Putamen (tissue), 1 donor: ENCODE measurements at places on chromosomes 5 and 9.

DNA sequence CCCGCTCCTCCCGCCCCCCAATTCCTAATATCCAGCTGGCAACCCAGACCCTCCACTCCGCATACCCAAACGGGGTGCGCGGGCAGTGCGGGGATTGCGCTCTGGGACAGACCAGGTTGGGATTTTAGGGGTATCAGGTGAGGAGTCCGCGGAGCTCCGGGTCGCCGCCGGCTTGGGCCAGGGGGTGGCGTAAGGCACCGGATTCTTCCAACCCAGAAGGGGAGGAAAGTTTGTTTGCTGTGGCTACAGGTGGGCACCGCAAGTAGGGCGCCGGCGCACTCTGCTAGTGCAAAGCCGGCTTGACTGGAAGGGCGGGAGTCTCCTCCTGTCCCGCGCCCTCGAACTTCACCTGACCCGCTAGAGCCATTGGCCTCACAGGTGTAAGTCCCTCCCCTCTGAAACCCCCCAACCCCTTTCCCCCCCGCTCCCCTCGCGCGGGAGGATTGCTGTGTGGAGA is 709 bp downstream of the IQGAP2 start:
- DNase-seq = no peak

DNA sequence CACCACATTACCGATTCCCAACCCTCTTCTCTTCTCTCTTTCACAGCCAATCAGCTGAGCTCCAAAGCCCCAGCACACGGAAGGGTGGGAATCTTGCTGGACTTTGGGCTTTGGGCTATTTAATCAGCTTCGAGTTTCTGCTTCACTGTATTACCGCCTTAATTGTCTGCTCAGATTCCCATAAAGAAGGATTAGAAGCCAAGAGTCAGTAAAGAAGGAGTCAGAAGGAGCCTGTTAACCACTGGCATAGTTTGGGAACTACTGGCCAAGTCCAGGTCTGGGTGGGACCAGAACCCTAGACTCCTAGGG is 4.4 kb downstream of the SPRY4 start:
- DNase-seq = no peak

GRCh38 chr5:150847334-150847695 is 994 bp downstream of the IRGM start:
- DNase-seq = no peak

- DNase-seq = no peak
Observed at GRCh38 chr5:78339617-78340436, 20.6 kb upstream of the SCAMP1 start.

DNA sequence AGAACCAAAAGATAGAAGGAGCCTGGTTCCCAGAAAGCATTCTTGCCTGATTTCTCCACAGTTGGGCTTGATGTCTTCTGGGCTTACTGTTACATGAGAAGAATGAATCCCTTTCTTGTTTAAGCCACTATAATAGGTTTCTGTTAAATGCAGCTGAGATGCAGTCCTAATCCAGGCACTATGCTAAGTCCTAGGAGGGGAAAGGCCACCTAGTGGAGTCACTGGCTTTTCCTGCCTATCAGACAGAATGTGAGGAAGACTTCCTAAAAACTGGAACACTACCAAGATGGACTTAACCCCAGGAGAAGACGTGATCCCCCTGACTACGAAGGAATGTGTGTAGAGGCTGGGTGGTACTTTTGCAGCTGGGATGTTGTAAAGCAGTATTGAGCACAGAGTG is 34.3 kb upstream of the FSD1L start:
- DNase-seq = peak; percentile 36

GRCh38 chr9:82903503-82903902 is 159.4 kb downstream of the RASEF start:
- DNase-seq = no peak

DNA sequence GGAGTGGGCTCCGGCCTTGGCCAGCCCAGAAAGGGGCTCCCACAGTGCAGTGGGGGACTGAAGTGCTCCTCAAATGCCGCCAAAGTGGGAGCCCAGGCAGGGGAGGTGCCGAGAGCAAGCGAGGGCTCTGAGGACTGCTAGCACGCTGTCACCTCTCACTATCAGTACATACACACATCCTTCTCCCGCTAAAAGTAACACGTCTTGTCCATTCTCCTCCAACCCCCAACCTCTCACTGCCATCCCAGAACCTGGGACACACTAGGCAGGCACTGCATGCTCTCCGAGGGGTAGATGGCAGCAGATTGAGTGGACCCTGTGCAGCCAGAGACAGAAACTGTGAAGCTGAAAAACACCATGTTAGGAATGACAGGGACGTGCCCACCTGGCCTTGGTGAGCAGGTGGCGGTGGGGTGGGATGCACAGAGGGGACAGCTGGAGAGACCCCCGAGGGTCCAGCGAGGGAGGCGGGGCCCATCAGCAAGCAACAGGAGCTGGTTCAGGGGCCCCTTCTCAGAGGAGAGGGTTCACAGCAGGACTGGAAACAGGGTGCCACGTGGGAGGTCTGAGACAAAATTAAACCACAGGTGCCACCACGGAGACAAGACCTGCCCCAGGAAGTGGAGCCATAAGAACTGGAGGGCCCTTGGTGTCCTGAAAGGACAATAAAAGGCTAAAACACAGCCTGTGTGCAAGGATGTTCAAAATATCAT is 16.9 kb downstream of the SEMA4D start:
- no peak for DNase-seq

GRCh38 chr5:39447059-39447458 is 22.3 kb upstream of the DAB2 start:
- DNase-seq = no peak

DNA sequence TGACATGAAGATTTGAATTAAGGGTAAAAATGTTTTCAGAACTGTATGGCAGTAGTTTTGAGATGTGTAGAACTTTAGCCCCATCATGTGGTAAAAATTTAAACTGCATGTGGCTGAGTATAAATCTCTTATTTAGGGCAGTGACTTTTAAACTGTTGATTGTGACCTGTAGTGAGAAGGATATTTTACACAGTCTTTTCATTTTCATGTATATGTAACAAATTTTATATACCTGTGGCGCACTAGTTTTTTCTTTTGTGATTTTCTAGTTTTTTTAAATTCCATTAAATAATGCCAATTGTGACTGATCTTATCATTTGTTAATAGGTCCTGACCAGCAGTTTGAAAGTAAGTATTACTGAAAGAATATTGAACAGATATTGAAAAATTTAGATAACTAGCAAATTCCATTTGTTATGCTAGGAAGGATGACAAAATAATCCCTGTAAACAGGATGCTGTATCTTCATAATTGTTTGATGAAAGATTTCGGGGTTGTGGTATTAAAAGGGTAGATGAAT is 47.2 kb downstream of the GPBP1 start:
- DNase-seq = peak; percentile 55

- no peak for DNase-seq
Observed at GRCh38 chr9:112252194-112252593, 77.1 kb upstream of the SUSD1 start.

GRCh38 chr9:88750832-88751360 is 215.9 kb downstream of the NXNL2 start:
- no peak for DNase-seq

DNA sequence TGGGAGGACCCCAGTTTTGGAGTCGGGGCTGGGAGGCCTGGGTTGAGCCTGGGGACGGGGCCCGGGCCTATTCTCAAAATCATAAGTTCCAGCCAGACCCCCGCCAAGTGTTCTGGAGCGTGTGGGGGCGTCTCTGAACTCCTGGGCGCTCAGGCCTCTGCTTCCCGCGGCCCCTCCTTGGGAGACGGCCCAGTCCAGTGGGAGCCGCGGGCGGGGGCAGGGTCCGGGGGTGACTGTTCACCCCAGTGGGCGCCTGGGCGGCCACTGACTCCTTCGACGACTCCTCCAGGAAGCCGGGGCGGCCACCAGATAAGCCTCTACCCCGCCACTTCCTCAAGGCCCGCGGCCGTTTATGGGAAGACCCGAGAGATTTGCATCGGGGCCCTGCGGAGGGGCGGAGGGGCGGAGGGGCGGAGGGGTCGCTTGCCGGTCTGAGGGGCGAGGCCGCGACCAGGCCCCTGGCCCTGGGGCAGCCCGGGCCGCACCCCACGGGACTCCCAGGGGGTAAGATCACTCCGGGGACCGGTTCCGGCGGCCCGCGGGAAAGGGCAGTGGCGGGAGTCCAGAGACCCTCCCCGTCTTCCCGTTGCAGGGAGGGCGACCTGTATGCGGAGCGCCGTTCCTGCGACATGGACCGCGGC is 655 bp downstream of the TOR4A start:
- no peak for DNase-seq

DNA sequence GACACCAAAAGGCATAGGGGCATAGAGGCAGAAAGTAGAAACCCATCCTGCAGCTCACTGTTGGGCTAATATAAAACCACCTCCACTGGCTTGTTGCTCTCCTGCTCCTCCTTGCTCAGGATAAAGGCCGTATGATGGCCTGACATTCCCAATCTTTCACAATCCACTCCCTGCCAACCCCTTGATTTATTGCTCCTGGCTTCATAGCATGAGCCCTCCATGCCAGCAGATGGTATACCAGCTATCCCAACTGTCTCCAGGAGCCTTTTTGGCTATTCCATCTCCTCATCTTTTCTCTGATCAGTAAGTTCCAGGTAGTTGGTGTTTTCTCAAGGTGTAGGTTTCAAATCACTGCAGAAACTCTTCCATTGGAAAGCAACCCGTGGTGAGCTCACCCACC is 128.8 kb downstream of the EGFLAM start:
- no peak for DNase-seq

- peak; percentile 18 for DNase-seq
Observed at GRCh38 chr9:96646081-96646991, 8.8 kb downstream of the PRXL2C start.

- no peak for DNase-seq
Observed at GRCh38 chr5:10632110-10632761, 68.4 kb downstream of the ANKRD33B start.

DNA sequence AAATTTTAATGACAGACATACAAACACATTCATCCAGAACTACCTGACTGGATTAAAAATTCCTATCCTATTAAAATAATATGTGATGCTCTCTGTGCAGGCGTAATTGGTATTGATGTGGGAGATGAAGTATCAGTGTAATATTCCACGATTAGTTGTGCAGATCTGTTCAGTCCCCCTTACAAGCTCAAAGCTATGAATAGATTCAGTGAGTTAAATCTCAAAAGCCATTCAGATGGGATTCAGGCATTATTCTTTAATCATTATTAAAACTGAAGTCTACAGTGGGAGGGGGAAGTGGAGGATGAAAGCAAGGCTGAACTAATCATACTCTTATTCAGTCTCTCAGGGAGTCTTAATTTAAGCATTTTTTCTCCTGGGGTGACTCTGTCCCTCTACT is 855.8 kb downstream of the EFNA5 start:
- peak; percentile 11 for DNase-seq

- no peak for DNase-seq
Observed at GRCh38 chr5:113378081-113378480, 56.7 kb downstream of the TSSK1B start.

DNA sequence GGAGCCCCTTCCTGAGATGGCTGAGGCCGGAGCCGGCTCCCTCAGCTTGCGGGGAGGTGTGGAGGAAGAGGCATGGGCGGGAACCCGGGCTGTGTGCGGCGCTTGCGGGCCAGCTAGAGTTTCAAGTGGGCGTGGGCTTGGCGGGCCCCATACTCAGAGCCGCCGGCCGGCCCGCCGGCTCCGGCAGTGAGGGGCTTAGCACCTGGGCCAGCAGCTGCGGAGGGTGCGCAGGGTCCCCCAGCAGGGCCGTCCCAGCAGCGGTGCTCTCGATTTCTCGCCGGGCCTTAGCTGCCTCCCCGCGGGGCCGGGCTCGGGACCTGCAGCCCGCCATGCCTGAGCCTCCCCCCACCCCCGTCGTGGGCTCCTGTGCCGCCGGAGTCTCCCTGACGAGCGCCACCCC is 67.9 kb upstream of the SLC28A3 start:
- no peak for DNase-seq

DNA sequence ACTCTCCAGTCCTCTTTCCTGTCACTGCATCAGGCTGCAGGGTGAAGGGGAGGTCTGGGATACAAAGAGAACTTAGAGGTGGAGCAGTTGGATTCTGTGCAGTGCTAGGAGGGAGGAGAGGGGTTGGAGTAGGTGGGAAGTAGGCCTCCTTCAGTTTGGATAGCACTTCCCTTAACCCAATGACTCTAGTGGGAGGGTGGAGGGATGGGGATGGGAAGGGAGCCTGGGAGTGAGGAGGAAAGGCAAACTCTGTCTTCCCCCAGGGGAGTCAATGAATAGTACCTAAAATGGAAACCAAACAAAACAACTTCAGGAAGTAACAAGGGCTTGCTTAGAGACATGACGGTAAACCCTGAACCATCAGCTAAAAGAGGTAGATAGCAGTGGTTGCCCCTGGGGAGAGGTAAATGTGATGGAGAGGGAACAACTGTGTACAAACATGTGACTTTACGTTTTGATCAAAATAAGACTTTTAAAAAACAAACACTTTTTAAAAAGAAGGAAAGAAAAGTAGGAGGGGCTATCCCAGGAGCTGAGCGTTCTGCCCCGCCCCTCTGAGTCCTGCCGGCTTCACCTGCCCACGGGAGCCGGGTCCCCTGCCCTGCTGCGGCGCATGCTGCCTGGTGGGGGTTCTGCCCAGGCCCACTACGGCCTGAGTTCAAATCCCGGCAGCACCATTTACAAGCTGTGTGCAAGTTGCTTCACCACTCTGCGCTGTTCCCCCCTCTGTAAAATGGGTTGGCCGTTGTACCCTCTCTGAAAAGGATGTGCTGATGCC is 30.9 kb downstream of the GSN start:
- no peak for DNase-seq

GRCh38 chr9:110041452-110041851 is 166.5 kb downstream of the C9orf152 start:
- DNase-seq = no peak

- DNase-seq = no peak
Observed at GRCh38 chr5:17287501-17288155, 70.2 kb downstream of the BASP1 start.

DNA sequence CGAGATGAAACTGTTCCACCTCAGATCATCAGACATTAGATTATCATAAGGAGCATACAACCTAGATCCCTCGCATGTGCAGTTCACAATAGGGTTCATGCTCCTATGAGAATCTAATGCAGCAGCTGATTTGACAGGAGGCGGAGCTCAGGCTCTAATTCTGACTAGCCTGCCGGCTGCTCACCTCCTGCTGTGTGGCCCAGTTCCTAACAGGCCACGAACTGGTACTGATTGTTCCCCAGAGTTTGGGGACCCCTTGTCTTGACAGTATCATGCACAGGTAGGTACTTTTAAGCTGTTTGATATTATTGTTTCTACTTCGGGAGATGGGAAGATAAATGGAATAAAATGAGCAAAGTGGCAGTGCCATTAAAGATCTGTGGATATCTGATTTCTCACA is 66.9 kb downstream of the ZCCHC7 start:
- no peak for DNase-seq

DNA sequence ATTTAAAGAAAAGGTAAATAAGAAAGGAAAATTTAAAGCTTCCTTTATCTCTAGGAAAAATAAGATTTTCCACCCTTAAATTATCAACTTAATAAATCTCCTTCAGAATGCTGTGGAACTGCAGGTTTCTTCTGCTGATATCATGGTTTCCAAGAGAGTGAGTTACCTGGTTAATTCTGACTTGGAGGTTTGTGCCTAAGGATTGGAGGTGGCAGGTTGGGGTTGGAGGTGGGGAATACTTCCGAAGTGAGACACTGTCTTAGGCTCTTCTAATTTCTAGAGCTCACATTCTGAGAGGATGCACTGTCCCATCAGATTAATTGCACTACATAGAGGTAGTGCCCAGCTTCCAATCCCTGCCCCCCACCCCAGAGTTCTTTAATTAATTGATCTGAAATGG is 31.1 kb downstream of the SLC1A3 start:
- DNase-seq = no peak

GRCh38 chr5:43400082-43400481 is 12.1 kb downstream of the CCL28 start:
- DNase-seq = no peak
